Sciatic nerve (tissue), 2 donors: ENCODE measurements at places on chromosomes 1 and 21.

DNA sequence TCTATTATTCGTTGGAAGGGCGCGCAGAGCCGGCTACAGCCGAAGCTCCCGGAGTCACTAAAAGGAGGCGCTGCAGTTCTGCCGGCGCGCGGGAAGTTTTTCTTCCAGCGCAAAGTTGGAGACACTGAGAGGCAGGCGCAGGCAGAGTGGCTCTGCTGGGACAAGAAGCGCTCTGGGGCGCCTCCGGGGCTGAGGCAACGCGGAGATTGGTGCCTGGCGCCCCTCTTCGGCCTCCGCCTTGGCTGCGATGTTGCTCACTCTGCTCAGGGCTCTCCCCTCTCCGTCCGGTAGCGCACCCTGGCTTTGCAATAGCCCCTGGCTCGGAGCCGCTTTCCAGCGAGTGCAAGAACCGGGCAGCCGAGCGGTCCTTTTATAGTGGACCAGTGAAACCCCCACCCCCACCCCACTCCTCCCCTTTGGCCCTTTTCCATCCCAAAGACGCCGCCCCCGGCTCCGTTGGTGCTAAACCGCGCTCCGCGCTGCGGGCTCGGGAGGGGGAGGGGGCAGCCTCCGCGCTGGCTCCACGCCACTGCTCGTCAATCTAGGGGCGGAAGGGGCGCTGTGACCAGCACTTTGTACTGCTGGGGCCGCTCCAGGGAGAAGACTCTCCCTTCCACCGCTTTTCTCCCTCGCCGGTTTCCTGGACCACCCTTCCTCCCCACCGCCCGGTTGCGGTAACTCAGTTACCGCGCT is at the start of gene ADAMTS1:
Gene ADAMTS1, minus strand, starts transcription at position 344 of the 693 bp plus-strand sequence. CDS start 455 bp downstream, outside the sequence.
- peak; percentile 98 for DNase-seq

GRCh38 chr1:153805042-153805745 is 30.0 kb downstream of the SLC27A3 start:
- no peak for DNase-seq

DNA sequence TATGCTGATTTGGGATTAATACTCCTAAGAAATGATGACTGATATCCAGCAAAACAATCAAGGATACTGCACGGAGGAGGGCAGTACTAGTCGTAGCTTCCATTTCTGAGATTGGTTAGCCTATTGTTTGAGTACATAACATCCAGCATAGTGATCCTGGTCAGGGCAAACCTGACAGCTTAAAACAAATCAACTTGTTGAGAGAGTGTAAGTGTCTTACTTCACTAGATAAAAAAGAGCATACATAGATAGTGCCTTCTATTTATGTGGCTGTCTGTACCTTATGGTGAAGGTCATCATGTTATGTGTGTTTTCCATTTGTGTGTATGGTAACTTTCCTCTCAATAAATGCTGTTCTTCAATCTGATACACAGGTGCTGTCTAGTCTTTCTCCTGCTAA is 228.4 kb downstream of the PTGER3 start:
- no peak for DNase-seq

- no peak for DNase-seq
Observed at GRCh38 chr1:159892944-159893343, 7.0 kb downstream of the CFAP45 start.

- DNase-seq = no peak
Observed at GRCh38 chr1:64161357-64161941, 42.0 kb upstream of the UBE2U start.

DNA sequence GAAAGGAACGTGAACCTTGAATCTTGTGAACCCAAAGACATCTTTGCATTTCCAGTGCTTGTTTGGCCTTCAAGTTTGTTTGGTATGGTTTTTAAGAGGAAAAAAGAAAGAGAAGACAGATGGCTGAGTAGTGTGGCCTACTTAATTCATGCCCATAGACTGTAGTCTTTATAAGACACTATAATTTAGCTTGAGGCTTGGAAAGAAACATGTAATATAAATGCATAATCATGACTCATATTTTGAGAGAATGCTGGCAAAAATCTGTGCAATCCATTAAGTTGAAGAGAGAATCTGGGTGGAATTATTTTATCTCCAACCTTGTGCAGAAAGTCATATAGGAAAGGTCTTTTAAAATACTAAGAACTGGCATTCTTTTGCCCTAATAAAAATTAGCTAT is 179.3 kb downstream of the SIPA1L2 start:
- DNase-seq = no peak

- DNase-seq = no peak
Observed at GRCh38 chr1:78755986-78756385, 106.4 kb downstream of the IFI44 start.

- no peak for DNase-seq
Observed at GRCh38 chr1:94562519-94563260, 21.1 kb upstream of the F3 start.

DNA sequence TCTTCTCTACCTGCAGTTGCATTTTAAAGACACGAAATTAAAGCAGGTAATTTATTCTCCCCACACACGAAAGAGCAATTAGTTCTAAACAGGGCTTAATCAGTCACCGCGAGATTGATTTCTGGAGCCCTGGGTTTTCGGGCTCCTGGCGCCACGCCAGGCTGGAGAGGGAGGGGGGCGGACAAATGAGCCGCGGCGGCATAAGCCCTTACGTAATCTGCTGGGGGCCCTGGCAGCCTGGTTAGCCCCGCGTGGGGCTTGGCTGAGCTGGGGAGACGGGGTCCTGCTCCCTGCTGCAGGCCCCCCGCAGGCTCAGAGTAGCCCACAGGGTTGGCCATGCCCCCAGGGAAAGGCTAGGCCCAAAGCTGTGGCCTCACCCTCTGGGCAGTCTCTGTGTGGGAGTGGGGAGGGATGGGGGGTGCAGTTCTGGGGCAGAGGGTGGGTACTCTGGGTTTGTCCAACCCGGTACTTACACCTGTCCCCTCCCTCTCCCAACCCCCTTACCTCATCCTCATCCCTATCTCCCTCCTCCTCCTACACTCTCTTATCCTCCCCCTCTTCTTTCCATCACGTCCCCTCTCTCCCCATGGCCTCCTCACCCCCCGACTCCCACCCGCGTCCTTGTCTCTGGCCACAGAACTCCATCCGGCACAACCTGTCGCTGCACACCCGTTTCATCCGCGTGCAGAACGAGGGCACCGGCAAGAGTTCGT is 19.9 kb downstream of the FOXO6 start:
- peak; percentile 84 for DNase-seq

DNA sequence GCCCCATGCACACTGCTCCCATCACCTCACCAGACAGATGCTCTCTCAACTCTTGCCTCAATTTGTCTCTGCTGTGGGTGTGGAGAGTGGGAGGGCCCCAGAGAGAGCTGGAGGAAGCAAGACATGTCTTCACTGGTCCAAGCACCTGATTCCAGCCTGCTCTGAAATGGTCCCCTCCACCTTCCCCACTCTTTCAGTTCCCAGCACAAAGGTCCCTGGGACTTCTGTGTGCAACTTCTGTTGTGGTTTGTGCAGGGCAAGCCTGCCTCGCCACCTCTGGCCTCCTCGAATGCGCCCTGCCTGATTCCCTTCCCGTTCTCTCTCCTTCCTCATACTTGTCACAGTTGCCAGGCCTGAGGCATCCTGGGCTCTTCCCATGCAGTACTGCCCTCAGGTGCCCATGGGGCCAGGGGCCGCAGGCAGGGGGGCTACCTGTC is 119.3 kb downstream of the SYT2 start:
- no peak for DNase-seq

- peak; percentile 70 for DNase-seq
Observed at GRCh38 chr1:39509360-39510009, 18.0 kb downstream of the BMP8A start.

DNA sequence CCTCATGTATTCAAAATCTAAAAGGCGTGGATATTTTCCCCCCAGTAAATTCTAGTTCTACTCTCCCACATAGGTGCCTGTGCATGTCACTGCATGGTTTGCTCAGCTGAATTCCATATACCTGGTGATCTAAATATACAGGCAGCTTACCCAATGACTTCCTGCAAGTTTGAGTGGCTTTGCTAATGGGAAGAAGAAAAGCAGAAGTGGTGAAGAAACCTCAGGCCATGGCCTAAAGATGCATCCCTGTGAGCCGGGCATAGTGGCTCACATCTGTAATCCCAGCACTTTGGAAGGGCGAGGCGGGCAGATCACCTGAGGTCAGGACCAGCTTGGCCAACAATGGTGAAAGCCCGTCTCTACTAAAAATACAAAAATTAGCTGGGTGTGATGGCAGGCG is 11.5 kb downstream of the SLC44A3 start:
- no peak for DNase-seq

DNA sequence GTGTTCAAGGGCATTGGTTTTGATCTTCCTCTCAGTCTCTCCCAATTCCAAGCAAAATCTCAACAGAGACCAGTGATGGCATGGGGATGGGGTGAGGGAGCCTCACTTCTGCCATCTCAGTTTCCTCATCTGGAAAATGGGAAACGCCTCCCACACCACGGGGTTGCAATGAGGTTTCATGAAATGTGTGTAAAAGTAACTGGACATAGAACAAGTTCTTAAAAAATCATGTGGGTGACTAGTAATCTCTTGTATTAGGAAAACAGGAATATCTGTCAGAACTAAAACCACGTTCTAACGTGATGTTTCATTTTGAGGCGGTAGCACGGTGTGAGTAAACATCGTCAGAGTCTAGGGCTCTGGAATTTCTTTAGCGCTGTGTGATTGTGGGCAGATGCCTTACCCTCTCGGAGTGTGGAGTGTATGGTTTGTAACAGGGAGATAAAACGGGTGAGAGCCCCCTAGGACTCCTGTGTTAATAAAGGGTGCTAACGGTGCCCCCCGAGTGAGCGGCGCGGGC is 55.5 kb upstream of the DNAJC6 start:
- no peak for DNase-seq

DNA sequence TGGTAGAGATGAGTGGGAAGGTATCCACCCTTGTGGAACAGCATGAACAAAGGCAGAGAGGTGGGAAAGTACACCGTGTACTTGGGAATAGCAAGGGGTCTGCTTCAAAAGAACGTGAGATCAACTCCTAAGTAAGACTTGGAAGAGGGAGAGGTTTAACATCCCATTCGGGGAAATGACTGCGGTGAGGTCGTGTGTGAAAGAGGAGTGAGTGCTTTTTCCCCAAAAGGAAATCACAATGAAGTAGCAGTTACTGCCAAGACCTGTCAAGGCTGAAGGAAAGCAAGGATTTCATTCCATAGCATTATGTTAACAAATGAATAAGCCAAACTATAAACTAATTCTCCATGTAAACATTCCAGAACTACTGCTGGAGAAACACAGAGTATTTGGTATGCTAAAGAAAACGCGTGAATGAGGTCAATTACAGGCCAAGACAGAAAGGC is 20.0 kb upstream of the SYDE2 start:
- DNase-seq = no peak

DNA sequence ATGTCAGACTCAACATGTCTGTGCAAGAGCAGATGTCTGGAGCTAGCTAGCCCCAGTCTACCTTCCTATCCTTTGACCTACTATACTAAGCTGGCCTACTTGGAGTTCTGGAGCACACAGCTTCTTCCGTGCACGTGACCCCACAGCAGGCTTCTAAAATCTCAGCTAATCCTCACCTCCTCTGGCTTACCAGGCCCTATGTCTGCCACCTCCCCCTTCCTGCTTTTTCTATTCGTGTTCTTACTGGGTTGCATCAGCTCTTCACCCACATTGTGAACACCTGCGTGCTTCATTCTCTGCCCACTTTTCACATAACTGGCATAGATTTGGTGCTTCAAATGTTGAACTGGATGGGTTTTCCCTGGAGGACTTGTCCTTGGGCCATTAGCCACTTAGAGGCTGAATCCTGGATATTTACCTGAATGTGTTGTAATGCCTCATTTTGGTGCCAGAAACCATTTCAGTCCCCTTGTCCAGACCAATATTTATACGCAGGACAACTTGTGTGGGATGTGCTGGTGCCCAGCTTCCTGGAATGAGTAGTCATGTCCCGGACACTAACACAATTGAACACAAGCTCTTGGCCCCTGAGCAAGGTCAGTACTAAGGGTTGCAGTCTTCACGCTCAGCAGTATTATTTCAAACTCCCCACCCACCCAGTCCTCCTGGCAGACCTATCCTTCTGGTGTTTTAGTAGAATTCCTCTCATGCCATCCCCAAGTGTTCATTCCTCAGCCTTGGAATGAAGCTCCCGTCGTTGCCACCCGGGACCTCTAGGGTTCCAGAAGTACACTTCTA is 24.0 kb downstream of the TENT5C start:
- DNase-seq = no peak

DNA sequence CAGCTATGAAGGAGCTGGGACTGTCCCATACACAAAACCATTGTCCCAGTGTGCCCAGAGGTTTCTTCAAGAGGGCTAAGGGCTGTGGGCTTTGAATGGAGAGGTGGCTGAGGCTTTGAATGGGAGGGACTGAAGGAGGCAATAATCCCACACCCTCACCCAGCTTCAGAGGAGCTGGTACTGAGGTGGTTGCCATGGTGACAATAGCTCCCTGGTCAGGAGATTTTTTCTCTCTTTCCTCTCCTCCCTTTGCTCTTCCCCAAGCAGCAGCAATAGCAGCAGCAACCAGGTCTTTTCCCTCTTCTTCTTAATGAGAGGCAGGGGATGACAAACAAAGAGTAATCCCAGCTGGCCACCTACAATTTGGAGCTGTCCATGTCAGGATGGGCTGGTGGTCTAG is 1.6 kb downstream of the HPCAL4 start:
- DNase-seq = no peak

GRCh38 chr1:243507001-243507671 is 251.3 kb downstream of the SDCCAG8 start:
- DNase-seq = no peak

- DNase-seq = no peak
Observed at GRCh38 chr1:248825136-248825535, 579 bp downstream of the SH3BP5L start.

DNA sequence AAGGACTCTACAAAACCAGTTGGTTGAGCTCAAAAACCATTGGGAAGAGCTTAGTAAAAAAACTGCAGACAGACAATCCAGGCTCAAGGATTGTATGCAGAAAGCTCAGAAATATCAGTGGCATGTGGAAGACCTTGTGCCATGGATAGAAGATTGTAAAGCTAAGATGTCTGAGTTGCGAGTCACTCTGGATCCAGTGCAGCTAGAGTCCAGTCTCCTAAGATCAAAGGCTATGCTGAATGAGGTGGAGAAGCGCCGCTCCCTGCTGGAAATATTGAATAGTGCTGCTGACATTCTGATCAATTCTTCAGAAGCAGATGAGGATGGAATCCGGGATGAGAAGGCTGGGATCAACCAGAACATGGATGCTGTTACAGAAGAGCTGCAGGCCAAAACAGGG is 104.0 kb upstream of the BMP8A start:
- no peak for DNase-seq

DNA sequence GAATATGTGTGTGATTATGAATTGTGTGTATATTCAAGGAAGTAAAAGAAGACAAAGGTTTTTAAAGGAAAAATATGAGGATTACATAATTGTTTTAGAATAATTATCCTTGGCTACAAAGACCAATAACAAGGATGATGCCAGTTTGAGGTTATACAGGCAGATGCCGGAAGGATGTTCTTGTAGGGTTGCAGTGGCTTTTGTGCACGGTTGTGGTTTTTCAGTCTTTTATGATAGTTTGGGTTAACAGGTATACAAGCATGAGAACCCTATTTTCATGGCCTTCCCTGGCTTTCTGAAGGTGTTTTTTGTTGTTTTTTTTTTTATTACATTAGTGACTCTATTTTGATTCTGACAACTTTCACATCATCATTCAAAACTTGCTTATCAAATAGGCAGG is 4.9 kb downstream of the CR2 start:
- no peak for DNase-seq

- no peak for DNase-seq
Observed at GRCh38 chr1:221834698-221835513, 93.0 kb upstream of the DUSP10 start.
